ENCODE measurements at places on chromosomes 4 and X.

- no peak for DNase-seq
Observed at GRCh38 chr4:189497516-189497915, 443.2 kb upstream of the FRG1 start.

DNA sequence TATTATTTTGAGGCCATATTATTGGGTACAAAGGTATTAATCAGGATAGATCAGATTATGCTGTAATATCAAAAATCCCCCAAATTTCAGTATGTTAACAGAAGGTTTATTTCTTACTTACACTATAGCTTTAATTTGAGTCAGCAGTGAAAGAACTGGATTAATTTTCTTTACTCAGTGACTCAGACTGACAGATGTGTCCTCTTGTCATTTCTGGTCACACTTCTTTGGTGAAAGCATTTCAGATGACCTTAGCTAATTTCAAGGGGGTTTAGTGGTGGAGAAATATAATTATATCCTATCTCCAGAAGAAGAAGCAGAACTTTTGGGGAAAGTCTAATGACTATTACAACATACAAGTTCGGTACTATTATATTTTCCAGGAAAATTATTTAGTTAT, 12.4 kb downstream of the DDIT4L start:
- no peak for DNase-seq

- DNase-seq: no peak
Observed at GRCh38 chr4:168474660-168475320, 5.5 kb downstream of the DDX60L start.

DNA sequence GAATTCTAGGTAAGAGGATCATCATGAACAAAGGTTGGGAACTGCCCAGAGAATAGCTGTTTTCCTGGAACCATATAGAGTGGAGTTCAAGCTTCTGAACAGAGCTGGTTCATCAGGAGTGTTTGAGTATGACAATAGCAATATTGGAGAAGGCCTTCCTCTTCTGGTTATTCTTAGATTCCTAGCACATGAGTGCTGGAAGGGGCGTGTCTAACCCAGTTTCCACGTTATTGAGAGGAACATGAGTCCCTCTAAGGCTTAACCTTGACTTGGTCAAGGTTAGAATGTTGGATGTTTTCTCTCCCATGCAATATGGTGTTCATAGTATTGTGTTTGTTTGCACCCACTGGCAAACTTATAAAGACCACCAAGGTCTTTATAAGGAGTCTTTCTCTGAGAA, 101.3 kb downstream of the TSPAN7 start:
- DNase-seq: no peak

- no peak for DNase-seq
Observed at GRCh38 chr4:179447308-179447707, 2005.1 kb upstream of the AGA start.

- DNase-seq: no peak
Observed at GRCh38 chr4:183875251-183875825, 29.8 kb upstream of the STOX2 start.

GRCh38 chr4:156598138-156598681, 373.4 kb downstream of the PDGFC start:
- DNase-seq: no peak

DNA sequence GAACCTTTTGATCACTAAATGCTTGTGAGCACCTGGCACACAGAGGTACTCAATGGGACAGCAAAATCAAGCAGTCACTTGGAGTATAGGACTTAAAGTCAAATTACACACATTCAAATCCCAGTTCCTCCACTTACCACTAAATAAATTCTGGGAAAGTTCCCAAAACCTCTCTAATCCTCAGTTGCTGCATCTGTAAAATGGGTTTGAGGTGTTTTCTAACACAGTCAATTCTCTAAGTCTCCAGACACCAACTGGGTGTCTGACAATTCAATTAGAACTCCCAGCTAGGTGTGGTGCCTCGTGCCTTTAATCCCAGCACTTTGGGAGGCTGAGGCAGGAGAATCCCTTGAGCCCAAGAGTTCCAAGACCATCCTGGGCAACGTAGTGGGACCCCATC, 19.0 kb downstream of the QDPR start:
- no peak for DNase-seq

GRCh38 chrX:15350329-15350996, 15.1 kb upstream of the PIGA start:
- peak; percentile 3 for DNase-seq

- DNase-seq: no peak
Observed at GRCh38 chrX:78116766-78117165, 12.7 kb downstream of the PGK1 start.

- no peak for DNase-seq
Observed at GRCh38 chrX:15437724-15438123, 53.5 kb upstream of the VEGFD start.

DNA sequence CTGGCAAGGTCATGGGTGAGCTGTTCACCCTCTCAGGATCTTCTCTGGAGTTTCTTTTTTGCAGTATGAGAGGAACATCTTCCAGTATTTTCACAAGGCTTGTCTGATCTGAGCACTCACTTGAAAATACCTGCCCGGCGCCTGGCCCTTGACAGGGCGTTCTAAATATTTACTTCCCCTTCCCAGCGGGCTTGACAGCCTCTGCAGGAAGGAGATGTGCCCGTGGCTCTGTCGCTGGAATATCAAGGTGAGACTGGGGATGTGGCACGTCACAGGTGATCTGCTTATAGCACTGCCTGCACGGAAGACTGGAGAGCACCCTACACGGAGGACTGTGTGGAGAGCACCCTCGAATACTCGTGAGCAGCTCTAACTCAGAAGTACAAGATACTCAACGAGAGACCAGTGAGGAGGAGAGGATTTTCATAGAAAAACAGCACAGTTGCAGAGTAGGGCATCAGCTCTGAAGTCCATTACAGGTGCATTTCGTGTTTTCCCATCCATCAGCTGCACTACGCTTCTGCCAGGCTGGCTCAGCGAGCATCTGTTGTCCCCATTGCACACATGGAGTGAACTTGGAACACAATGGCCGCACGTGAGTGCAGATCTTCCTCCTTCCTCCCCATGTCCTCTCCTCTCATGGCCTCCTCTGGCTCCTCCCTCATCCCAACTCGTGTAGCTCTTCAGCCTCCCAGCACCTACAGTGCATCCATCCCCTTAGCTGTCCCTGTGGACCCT, 32.1 kb downstream of the ZBTB49 start:
- DNase-seq: no peak

- no peak for DNase-seq
Observed at GRCh38 chr4:82592639-82593038, 30.9 kb upstream of the TMEM150C start.

DNA sequence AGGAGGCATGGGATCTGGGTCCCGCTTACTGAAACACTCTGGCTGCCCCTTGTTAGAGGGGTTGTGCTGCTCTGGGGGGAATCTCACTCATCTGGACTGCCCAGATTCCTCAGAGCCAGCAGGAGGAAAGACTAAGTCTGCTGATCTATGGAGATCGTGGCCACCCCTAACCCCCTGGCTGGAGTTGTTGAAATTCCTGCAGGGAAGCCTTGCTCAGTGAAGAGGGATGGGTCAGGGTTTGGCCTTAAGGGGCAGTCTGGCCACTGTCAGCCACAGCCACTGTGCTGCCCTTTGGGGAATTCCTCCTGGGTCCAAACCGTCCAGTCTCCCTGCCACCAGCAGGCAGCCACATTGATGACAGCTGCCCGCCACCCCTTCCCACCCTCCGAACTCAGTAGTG, 362.0 kb upstream of the AMOT start:
- DNase-seq: no peak

- DNase-seq: peak; percentile 61
Observed at GRCh38 chr4:16759931-16760582, 138.4 kb downstream of the LDB2 start.

DNA sequence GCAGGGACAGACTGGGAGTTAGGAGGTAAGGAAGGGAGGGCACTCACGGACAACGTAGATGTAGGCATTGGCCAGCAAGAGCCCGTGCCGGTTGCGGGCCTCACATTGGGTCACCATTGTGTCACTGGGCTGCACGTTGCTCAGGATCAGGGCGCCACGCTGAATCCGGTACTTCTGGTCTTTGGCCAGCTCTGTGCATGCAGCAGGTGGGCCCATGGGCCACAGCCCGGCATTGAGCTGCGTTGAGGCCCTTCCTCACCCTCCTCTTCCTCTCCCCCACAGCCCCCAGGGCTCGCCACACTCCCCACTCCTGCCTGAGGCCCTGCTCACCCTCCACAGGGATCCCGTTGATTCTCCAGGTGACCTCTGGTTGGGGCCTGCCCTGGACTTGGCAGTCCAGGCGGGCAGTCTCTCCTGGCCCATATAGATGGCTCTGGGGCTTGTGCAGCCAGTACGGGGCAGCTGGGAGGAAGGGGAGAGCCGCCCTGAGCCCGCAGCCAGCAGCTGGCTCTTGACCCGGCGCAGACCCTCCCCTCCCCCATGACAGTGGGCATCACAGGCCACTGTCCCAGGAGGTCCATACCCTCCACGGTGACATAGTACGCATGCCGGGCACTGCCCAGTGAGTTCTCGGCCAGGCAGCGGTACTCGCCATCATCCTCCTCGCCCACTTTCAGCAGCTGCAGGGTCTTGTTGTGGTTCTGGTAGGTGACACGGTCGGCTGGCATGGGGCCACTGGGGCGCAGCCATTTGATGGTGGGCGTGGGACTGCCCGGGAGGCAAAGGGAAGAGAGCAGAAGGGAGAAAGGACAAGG, 16.3 kb downstream of the L1CAM start:
- DNase-seq: no peak

- no peak for DNase-seq
Observed at GRCh38 chr4:113327494-113327893, 278.0 kb downstream of the ANK2 start.

- DNase-seq: no peak
Observed at GRCh38 chr4:57154191-57154590, 44.0 kb upstream of the IGFBP7 start.

GRCh38 chr4:69830560-69831269, 29.2 kb downstream of the SULT1E1 start:
- no peak for DNase-seq

DNA sequence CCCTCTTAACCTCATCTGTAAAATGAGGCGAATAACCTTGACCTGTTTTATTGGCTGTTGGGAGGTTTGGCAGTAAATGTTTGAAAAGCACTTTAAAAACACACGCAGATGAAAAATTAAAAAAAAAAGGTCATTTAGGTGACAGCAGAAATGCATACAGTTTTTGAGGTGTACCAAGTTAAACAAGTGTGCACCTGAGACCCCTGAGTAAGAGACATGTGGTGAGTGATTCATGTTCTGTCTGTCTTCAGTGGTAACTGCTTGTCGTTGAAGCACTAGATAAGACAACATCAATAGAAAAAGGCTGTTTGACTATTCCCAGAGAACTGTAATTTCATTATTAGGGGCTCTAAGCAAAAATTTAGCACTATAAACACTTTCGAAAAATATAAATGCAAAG, 608.4 kb upstream of the PITX2 start:
- no peak for DNase-seq

DNA sequence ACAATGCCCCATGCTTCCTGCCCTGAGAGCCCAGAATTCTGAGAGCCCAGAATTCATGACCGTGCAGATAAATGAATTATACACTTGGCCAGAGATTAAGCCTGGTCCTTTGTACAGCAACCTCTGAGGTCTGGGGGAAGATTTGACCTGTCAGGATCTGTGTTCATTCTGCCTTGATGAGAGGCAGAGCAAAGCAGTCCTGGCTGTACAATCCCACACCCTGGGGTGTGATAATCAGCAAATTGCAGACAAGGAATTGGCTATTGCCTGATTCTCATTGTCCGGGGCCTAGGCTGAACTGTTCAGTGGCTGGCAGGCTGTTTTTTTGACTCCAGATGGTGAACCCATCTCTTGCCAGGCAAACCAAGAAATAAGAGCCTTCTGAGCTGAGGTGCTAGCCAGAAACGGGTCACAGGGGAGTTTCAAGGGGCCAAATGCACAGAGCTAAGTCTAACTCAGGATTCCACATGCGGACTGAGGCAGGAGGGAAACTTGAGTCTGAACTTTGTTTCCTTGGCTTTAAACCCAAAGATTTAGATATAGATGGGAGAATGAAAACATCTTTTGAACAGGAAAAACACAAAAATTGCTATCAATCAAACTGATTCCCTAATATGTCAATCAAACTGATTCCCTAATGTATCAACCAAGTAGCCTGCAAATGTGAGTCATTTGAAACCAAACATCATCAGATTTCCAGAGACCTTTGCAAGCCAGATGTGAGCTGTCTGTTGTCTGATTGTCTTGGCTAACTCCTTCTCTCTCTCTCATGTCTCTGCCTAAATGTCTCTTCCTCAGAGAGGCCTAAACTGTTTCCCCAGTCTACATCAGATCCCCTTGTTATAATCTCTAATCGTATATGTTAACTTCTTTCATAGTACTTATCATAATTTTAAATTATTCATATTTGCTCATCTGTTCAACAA, 159.3 kb downstream of the ATG4A start:
- DNase-seq: peak; percentile 8

DNA sequence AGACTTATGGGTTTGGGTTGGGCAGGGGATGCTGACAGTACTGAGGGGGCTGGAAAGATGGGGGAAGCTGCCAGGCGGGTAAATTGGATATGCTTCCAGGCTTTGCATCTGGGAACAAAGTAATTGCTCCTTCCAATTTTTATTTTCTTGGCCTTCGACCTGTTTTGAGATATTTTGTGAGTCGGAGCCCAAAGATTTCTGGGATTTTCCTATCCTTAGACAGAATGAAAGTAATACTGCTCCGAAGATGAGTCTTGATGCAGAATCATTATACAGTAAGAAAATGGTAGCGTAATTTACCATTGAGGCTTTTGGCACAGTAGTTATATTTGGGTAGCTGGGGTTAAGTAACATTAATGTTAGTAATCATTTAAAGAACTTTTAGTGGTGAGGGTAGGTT, 1.4 kb downstream of the SMARCA5 start:
- DNase-seq: no peak

DNA sequence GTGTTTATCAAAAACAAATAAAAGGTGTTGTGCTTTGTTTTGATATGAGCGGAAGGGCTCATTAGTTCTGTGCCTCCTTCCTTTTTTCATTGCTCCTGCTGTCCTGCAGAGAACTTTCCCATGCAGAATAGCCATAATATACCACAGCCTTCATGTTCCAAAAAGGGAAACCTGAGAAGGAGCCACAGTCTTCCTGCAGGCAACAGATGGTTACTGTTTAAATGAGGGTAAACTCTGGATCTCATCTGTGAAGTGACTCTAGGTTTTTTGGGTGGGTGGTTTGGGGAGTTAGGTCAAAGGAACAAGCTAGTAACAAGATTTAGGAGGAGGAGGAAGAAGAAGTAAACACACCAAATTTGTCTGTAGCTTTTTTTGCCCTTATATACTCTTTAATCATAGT, 131.8 kb downstream of the BMPR1B start:
- no peak for DNase-seq

DNA sequence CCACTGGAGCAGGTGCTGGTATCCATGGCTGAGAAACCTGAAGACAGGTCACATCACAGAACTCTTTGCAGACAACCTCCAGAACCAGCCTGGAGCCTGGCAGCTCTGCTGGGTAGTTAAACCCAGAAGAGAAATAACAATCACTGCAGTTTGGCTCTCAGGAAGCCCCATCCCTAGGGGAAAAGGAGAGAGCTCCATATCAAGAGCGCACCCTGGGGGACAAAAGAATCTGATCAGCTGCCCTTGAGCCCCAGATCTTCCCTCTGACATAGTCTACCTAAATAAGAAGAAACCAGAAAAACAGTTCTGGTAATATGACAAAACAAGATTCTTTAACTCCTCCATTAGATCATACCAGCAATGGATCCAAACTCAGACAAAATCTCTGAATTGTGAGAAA, 823.2 kb upstream of the FRG1 start:
- DNase-seq: no peak

- DNase-seq: no peak
Observed at GRCh38 chrX:7155163-7155562, 7.2 kb upstream of the PUDP start.

GRCh38 chr4:150141756-150142155, 63.5 kb downstream of the DCLK2 start:
- no peak for DNase-seq

Measured in SK-N-DZ (cell line).